Stimulated activated CD4-positive, alpha-beta T cell treated with anti-CD3 and anti-CD28 coated beads, Interleukin-1b, Interleukin-23, amount 100 ng/mL, for 24 hours (primary cell): ENCODE measurements at places on chromosomes 16 and 17.

- no peak for DNase-seq
Observed at GRCh38 chr16:81638286-81638945, 140.7 kb upstream of the PLCG2 start.

DNA sequence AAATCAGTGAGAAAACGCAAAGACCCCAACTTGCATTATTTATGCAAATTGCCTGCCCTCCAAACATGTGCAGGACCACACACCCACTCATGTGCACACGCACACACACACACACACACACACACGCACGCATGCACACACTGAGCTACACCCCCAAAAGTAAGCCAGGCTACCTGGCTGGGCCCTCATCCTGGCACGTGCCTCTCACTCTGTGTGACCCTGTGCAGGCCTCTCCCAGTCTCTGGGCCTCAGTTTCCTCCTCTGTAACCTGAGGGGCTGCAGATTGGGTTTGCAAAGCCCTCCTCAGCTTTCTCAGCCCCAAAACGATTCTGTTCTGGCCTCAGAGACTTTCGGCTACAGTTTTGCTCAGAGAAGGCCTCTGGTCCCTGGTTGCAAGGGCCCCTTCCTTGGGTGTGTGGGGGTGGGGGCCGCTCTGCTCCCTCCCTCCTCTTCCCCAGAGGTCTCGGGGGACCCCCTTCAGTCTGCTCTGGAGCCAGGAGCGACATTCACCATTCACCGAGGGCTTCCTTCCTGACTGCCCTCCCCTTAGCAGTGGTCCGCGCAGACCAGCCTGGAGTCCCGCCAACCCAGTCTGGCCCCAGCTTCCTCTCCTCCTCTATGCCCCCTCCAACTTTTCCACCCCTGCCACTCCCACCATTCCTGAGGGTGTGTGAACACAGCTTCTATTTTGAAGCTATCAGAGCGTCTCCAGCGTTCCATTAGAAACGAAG, 5.4 kb upstream of the PIK3R6 start:
- DNase-seq: no peak

- DNase-seq: no peak
Observed at GRCh38 chr16:72615856-72616255, 432.1 kb downstream of the ZFHX3 start.

- no peak for DNase-seq
Observed at GRCh38 chr16:56855946-56856345, 9.1 kb upstream of the SLC12A3 start.

DNA sequence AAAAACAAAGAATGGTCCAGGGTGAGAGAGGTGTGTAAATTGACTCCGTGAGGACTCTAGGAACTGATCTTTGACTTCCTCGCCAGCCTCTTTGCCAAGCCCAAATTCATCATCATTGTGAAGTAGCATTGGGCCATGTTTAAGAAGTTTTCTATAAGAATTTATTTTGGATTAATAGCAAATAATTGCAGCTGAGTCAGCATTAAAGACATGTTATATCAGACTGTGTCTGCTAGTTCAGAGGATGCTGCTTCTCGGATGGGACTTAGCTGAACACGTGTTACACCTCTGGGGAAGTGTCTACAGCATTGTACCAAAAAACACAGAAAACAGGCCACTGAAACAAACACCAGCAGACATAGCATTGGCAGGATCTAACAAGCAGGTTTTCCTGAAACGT, 366.6 kb downstream of the CDH13 start:
- no peak for DNase-seq

DNA sequence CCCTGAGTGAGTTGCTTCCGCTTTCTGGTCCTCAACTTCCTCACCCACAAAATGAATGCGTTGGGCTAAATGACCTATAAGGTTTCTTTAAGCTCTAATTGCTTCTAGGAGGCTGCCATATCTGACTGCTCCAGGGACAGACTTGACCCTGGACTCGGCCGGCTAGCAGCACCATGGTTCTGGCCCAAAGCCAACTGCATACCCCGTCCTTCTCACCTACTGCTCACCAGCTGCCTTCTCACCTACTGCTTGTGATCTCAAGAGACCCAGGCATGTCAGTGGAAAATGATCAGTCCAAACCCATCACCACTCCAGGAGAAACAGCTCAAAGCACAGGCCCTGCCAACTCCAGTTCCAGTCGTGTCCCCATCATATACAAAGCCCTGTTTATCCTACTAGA, 124.3 kb upstream of the IRX5 start:
- DNase-seq: no peak

- DNase-seq: no peak
Observed at GRCh38 chr16:30437511-30438046, 7.7 kb upstream of the DCTPP1 start.

- no peak for DNase-seq
Observed at GRCh38 chr17:65609286-65609685, 47.8 kb upstream of the AXIN2 start.

DNA sequence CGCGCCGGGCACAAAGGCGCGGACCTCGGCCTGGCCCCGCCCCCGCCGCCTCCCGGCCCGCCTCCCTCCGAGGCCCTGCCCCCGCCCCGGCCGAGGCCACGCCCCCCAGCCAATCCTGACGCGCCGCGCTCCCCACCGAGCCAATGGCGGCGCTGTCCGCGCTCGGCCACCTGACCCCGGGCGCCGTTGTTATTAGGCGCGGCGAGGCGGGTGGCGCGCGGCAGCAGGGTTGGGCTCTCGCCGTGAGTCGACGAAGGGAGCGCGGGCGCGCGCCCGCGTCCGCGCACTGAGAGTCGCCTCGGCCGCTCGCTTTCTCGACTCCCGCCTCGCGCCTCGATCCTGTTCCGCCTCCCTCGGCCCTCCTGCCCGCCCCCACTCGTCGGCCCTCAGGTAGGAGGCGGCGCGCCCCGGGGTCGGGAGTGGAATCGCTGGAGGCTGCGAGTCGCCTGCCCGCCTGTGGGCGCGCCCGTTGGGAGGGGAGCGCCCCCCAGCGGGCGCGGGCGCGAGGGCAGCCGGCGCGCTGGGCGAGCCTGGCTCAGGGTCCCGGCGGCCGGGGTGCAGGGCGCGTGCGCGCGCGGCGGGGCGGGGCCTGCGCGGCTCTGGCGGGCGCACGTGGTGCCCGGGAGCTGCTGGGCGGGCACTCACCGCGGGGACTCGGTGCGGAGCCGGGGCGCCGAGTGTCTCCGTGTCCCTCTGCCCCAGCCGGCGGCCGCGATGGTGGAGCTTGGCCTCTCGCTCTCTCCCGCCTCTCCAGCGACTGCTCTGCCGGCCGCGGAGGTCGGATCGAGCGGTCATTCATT, 405 bp upstream of the CBLN1 start:
- DNase-seq: peak; percentile 59

GRCh38 chr17:42016411-42016831, 818 bp downstream of the DNAJC7 start:
- no peak for DNase-seq

- DNase-seq: no peak
Observed at GRCh38 chr16:22734368-22734767, 79.6 kb upstream of the HS3ST2 start.

DNA sequence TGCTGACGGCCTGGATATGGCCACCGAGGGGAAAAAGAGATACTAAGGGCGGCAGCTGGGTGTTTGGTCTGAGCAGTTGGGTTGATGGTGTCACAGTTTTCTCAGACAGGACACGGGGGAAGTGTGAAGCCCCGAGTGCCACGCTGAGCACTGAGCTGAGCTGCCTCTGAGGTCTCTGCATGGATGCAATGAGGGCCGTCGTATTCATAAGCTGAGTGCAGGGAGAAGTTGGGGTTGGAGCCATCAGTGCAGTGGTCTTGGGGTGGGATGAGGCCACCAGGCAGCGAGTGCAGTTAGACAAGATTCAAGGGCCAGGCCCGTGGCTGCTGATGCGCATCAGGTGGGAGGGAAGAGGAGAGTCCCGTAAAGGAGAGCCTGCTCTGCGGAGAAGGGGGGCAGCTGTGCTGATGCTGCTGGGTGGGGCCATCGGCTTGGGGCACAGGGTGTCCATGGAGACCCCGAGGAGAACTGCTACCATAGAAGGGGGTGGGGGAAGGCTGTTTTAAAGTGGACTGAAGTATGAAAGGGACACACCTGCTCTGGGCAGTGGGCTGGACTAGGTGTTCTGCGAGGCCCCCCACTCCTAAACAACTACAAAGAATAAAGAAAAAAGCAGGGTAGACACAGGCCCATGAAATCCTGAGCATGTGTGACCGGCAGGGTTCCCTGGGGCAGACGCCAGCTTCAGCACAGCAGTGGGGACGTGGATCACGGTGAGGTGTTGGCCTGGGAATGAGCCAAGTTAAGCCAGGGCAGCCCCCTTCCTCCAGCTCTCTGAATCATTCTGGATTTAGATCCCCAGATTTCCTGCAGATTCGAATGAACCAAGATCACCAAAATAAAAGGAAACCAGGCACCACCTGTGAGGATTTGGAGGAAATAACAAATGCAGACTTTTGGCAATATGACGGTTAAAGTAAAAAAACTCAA, 19.7 kb downstream of the IL34 start:
- no peak for DNase-seq

- no peak for DNase-seq
Observed at GRCh38 chr17:35870906-35871819, 2.5 kb upstream of the HEATR9 start.

- DNase-seq: peak; percentile 50
Observed at GRCh38 chr17:82065638-82066303, at the start of gene DUS1L. Gene DUS1L, minus strand, starts transcription at chr17:82065804. Its CDS starts 745 bp downstream, at chr17:82065059.
